ENCODE measurements at places on chromosomes 6 and 20. TPM values are rescaled to one million over a fixed set of nuclear protein-coding genes. Genes with fewer than 3 reads are reported as not detected.

The IRF4 gene
- not detected for total RNA-seq

The VWA7 gene
- total RNA-seq, result 24.7 TPM

The ADGRF1 gene
- not detected for total RNA-seq

The GINM1 gene
- total RNA-seq, result 35.8 TPM

GRCh38 chr6:77026341-77026740 is 436.9 kb downstream of the HTR1B start:
- no peaks in the 10 kb centered on the region for H3K36me3 ChIP-seq
- DNase-seq, result no peak
- H3K27me3 ChIP-seq, result no peaks in the 10 kb centered on the region
- H3K4me3 ChIP-seq, result no peak overlapping the region
- no peak overlapping the region for H3K27ac ChIP-seq

DNA sequence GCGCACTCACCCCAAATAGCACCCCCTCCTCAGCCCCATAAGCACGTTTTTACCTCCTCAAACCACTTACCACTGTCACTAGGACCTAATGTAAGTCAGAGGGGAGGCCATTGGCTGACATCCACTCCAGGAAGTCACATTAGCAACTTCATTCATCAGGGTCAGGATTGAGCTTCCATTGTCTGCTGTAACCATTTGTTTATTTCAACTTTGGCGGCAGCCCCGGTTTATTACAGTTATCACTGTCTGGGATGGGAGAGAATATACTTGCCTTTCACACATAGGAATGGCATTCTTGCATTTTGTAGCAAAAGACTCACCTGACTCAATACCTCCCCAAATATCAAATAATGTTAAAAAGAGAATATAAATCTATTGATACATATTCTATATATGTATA is 38.3 kb downstream of the MAFB start:
- H3K27me3 ChIP-seq, result no peaks in the 10 kb centered on the region
- H3K4me1 ChIP-seq, result no peaks in the 10 kb centered on the region
- no peak overlapping the region for H3K4me3 ChIP-seq
- no peak for DNase-seq
- no peak overlapping the region for H3K27ac ChIP-seq

DNA sequence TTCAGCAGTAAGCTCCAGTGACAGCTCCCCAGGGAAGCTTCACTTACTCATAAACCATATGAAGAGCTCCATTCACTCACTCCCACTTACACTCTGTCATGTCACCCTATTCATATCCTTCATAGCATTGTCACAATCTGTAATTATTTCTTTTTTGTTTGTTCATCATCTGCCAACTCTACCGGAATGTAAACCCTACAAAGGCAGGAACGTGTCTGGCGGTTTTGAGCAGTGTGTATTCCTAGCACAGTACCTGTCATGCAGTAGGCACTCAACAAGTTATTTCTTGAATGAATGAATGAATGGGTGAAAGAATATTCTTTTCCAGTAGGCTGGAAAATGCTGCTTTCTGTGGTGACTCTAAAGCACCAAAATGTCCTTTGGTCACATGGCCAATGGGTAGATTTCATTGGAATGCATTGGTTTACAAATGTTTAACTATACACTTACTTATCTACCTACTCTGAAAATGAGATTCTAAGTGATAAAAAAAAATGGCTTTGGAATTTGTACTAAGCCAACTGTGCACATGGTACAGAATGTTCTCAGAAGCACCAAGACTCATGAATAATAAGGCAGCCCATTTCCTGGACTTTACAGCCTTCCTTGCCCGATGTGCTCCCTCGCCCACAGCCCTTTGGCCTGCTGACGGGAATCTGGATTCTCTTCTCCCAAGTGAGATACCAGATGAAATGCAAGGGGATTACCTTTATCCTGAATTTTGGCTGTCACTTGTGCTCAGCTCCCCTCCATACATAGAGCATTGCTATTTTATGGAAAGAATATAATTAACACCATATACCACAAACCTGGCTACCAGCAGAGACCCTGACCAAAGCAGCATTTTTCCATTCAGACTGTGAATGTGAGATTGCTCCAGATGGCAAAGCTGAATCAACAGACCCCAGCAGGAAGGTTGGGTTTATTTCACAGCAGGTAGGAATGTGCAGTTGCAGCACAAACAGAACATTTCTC is 273.3 kb downstream of the ALDH8A1 start:
- no peak overlapping the region for H3K27ac ChIP-seq
- no peaks in the 10 kb centered on the region for H3K27me3 ChIP-seq
- DNase-seq, result no peak
- no peaks in the 10 kb centered on the region for H3K36me3 ChIP-seq
- H3K4me1 ChIP-seq, result no peaks in the 10 kb centered on the region
- no peak overlapping the region for H3K4me3 ChIP-seq

- peaks cover 4% of the 10 kb centered on the region for H3K4me1 ChIP-seq
- no peaks in the 10 kb centered on the region for H3K36me3 ChIP-seq
- no peak overlapping the region for H3K4me3 ChIP-seq
- peak; percentile 22 for DNase-seq
These were observed 8.6 kb upstream of the LBP start for GRCh38 chr20:38337561-38338140.
